NCI-H2227 treated with DMSO at 0.1 percent for 48 hours (cell line): ENCODE measurements at places on chromosomes 16 and 17.

GRCh38 chr16:83706394-83706793, 101.4 kb upstream of the HSBP1 start:
- DNase-seq, result no peak

DNA sequence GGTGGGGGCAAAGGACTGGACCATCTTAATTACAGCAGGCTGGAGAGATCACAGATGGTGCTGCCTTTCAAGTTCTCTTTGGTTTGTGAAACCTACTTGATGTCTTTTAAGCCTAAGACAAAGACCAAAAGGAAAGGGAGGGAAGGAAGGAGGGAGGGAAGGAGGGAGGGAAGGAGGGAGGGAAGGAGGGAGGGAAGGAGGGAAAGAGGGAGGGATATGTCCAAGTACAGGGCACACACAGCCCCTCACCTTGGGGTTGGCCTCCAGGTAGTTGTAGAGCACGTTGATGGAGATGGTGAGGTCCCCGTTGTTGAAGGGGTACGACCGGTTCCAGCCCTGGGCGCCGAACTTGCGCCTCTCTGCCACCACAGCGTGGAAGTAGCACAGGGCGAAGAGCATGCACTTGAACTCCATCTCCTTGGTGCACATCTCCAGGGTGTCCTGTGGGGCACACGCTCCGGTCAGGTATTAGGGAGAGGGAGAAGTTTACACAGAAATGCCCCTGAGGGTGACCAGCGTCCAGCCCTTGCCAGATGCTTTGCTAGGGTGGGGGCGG, 55.4 kb downstream of the PGS1 start:
- no peak for DNase-seq

DNA sequence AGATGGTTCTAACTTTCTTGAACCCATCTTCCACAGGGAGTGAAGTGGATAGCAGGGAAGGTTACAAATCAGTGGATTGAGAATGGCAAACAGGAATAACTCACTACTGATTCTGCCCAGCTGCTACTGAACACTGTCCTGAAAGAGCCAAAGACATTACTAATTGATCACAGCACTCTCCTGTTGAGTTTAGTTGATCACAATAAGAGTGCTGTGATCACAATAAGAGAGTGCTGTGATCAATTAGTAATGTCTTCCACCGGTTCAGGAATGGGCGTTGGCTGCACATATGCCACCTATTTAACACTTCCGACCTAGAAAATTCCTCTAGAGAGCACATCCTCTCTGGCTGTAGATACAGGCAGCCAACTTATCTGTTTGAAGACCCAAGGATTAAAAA, 11.4 kb downstream of the CFAP97D1 start:
- DNase-seq, result no peak

DNA sequence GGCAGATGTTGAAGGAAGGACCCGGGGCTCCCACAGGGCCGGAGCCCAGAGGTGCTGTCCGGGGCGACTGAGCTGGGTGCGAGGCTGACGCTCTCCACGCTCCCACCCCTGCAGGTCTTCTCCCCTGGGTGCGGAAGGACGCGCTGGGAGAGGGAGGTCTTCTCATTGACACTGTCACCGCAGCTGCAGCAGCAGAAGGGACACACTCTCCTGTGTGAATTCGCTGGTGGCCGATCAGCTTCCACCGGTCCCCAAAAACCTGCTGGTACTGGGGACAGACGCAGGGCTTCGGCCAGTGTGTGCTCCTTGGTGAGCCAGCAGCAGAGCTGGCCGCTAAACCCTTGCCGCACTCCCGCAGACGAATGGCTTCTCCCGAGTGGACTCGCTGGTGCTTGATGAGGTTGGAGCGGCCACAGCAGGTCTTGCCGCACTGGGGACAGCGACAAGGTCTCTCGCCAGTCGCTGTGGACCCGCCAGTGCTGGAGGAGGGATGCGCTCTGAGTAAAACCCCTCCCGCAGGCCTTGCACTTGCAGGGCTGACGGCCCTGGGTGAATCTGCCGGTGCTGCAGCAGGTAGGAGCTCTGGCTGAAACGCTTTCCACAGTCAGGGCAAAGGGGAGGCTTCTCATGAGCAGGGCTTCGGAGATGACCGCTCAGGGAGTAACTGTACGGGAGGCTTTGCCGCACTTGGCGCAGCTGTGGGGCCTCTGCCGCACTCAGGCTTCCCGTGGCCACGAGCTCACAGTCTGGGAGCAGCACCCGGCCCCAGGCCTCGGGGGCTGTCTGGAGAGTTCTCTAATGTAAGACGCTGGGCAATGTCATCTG, 6.2 kb downstream of the ZNF843 start:
- DNase-seq, result no peak

DNA sequence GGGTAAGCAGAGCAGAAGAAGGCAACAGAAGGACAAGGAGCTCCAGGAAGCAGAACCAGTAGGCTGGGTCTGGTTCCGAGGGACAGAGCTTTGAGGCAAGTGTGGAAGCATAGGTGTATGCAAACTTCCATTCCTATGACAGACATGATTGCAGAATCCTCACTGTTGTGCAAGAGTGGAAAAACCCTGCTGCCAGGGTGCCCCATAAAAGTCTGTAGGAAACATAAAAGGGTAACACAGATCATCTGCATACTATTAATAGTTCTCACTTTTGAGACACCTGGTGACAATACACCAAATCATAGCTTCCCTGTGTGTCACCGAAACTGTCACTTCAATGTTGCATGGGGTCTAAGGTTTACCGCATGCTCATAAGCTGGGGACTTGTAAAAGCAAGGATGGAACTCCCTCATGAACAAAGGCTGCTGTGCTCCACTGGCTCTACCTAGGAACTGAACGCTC, 39.7 kb downstream of the ARHGAP17 start:
- no peak for DNase-seq

DNA sequence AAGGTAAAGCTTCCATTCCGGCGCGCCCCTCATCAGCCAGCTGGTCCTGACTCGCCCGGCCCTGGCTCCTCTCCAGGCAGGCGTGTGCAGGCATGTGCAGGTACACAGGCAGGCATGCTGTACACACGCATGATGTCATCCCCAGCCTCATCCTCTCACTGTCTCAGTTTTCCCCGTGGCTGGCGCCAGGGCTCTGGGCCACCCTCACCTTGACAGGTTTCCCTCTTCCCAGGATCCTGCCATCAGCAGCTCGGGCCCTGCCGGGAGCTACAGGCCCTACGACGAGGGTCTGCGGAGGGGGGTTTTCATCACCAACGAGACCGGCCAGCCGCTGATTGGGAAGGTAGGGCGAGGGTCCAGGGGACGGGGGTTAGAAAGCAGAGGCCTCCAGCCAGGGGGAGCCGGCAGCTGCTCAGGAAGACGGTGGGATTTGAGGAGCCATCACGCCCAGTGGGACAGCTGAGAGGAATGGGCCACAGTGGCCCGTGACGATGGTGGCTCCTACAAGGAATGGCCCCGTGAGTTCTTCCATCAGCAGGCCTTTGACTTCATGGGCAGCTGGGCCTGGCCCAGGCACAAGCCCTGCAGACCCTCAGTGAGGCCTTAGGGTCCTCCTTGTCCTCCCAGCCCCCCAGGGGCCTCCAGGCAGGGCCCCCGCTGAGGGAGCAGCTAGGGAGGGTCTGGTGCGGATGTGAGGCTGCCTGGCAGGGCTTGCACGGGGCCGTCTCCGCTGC, 8.5 kb downstream of the GAA start:
- no peak for DNase-seq

DNA sequence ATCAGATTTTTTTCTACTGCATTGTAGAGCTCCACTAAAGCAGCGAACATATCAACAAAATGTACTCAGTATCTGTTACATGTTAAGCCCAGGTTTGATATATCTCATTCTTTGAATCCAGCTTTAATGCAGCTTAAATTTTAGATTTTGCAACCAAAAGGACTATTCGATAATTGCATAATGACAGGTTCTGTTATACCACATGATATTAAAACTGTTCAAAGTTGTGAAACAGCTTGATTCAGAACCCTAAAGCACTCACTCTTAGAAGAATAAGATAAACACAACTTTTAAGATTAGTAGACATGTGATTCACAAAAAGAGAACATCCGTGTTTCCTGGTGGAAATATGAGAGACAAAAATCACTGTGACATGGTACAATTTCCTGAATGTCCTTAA, 427.9 kb downstream of the CDH11 start:
- DNase-seq, result no peak

DNA sequence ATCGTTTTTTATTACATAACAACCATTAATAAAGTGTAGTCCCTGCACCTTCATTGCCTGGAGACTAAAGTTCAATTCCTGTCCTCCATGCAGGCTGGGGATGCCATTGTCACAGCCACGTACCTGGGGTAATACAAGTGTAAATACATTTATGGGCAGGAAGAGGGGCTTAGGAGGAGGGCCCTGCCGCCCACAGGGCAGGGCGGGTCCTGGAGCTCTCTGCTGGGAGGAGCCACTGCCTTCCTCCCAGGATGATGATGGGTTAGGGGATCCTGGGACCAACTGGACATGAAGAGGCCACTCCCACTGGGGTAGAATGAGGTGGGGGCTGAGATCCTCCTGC, 44.1 kb upstream of the SLC38A10 start:
- no peak for DNase-seq

GRCh38 chr16:85437166-85438052, 175.7 kb upstream of the GSE1 start:
- no peak for DNase-seq
